GM20000 (cell line): ENCODE measurements at places on chromosomes 3 and 15.
A peak's percentile ranks its signal among the peaks of the same experiment; 100 is the strongest.

DNA sequence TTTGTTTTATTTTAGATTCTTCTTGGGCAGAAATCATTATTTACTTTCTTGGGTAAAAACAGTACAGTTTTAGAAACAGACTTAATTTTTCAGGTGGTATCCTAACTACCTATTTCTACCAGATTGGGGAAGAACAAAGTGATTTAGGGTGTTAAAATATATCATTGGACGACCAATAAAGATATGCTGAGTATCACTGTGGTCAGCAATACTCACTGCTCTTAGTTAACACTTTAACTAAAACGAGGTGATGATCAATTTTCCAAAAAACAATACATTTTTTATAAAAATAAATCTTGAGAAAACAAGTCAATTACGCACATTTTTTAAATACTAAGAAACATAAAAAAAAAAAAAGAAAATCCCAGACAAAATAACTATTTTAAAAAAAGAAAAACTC, 3.6 kb downstream of the COPS2 start:
- DNase-seq = no peak

DNA sequence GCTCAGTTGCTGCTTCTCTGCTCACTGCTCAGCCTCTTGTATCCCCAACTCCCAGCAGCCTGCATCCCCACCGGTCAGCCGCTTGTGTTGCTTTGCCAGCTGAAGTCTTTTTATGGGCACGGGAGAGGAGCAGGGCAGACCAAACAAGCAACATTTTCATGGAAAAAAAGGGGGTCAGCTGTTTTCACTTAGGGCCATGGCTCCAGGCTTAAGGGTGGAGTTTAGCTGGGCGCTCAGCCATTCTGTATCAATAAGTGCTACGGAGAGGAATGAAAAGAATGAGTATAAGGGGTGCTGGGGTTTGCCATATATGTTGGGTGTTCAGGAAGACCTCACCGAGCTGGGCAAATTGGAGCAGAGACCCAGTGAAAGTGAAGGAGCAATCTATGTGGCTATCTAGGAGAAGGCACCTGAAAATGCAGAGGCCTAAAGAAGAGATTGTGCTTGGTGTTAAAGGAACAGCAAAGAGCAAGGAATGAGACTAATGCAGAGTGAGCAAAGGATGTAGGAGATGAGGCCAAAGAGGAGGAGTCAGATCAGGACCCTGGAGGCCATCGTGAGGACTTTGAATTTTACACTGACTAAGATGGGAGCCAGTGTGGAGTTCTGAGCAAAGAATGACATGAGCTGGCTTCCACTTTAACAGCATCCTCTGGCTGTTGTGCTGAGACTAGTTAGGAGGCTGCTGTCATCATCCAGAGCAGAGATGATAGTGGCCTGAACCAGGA, 16.6 kb upstream of the IREB2 start:
- no peak for DNase-seq

GRCh38 chr15:83656943-83657528, 3.1 kb downstream of the ADAMTSL3 start:
- DNase-seq = no peak

DNA sequence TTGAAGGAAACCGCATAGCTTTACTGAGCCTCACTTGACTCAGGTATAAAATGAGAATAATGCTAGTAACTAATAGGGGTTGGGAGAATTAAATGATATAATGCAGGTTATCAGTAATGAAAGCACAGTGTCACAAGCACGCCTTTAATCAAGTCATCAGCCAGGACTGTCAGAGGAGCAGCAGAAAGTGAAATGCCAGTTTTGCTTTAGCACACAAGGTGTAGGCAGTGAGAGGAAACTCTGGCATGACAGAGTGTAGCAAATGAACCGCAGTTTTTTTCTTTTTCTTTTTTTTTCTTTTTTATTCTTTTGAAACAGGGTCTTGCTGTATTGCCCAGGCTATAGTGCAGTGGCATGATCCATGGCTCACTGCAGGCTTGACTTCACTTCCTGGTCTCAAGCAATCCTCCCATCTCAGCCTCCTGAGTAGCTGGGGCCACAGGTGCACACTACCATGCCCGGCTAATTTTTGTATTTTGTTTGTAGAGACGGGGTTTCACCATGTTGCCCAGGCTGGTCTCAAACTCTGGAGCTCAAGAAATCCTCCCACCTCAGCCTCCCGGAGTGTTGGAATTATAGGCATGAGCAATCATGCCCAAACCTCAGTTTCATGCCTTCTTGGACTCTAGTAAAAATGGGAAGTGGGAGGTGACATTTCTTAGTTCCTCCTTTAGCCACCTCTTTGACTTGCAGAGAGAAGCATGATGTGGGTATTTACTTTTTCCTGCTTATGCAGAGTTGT, 9.7 kb upstream of the SCAANT1 start:
- DNase-seq = peak; percentile 40

- DNase-seq = peak; percentile 30
Measured at GRCh38 chr15:94670438-94671034, 439.2 kb downstream of the MCTP2 start.

DNA sequence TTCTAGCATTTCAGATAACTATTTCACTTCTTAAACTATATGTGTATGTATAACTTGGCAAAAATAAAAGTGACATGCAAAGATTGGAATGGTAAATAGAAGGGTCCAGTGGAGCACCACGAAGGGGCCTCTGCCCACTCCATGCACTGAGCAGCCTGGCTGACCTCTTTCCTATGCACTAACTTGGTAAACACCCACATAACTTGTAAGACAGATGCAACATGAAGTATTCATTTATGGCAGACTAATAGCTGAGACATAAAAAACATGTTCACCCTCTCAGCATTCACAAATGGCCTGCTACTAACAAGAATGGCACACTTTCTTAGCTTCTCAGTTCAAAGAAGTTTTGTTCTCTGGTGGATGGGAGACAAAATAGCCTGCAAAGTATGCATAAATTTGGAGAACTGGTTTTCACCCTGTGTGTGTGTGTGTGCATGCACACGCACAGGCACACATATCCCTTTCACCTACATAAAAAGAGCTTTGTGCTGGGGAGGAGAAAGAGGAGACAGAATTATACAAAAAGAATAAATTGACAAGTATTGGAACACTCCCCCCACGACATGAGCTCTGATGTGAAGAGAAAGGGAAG, 26.5 kb upstream of the RYK start:
- DNase-seq = no peak

- no peak for DNase-seq
Measured at GRCh38 chr3:152377184-152377570, 108.4 kb downstream of the MBNL1 start.

GRCh38 chr3:116553355-116553754, 108.1 kb upstream of the LSAMP start:
- DNase-seq = no peak
